ENCODE measurements at places on chromosomes 6 and 20.
A peak's percentile ranks its signal among the peaks of the same experiment; 100 is the strongest.

GRCh38 chr6:46011188-46012085, 4.2 kb downstream of the CLIC5 start:
- no peak for DNase-seq

DNA sequence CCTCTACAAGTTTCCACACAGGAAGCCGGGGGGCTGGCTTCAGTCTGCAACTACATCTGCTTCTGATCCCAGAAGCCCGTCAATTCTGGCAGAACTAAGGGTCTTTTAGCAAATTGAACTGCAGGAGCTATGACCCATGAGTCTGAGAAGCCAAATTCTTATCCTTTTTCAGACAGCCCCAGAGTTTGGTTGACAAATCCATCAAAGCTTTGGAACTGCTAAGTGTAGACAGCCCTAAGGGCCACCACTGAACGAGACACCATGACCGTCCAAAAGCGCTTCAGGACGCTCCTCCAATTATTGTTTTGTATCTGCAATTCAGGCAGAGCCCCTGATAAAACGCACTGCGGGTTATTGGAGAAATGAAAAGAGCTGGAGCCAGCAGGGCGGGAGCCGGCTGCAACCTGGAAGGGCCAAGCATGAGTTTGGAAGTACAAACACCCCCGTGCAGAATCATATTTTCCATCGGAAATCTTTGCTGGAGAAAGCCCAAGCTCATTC, 67.1 kb downstream of the GNAS-AS1 start:
- DNase-seq: no peak

DNA sequence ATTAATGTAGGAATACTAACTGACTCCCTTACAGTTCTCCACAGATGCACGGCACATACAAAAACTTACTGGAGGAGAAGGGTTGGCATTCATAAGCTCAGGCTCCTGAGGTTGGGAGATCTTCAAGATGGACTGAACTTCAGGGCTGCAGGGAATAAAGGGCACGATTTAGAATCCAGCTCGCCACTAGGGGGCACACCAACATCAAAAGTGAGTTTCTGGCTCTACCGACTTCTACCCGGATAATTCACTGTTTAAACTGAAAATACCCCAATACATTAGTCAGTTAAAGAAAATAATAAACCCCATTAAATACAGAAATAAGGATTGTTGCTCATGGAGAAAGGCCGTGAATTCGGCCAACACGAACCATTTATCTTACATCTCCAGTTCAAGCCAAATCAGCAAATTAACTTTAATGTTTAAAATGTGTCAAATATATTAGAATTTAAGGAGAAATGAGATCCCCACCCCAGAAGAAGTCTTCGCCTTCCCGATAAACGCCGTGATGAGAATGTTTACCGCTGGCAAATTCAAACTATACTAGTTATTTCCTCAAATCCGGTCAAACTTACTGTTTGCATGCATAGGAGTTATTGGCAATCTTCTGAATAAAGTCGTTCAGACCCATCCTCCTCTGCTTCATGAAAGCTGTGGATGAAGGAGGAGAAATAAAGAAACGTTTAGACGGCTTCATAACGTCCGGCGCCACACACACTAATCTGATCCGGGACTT, 121.7 kb upstream of the SLC2A12 start:
- peak; percentile 73 for DNase-seq

- no peak for DNase-seq
These were observed 223.7 kb upstream of the SYNCRIP start for GRCh38 chr6:85866370-85866730.

DNA sequence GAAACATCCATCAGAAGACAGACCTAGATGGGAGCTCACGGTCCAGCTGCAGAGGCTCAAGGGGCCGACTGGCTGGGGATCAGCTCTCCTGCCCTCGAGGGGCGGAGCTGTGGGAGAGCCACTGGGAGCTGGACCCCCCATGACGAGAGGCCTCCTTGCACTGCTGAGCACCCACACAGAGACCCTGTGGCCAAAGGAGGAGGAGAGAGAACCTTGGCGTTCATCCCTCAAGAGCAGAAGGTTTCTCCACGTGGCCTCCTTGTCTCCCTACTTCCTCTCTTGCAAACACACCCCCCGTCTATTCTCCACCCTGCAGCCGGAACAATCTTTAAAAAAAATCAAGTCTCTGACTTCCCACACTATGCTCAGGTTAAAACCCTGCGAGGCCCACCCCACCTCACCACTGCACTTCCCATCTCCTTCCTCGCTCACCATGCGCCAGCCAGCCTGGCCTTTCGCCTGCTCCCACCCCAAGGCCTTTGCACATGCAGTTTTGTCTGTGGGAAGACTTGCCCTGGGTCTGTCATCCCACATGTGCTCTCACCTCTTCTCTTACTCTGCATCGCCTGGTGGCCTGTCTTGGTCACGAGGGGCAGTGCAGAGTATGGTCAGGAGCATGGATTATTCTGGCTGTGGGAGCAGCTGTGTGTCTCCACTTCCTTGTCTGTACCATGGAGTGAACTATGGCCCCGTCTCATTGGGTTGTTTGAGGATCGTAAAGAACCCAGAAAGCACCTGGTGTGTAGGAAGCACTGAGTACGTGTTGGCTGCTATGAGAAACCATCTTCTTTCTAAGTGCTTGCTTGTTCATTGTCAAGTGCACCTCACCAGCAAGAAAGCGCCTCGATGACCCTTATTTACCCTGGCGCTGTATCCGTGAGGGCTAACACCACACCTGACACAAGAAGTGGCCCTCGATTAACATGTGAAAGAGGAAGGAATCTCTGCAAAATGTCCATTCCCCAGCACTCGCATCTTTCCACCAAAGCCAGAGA, 32.9 kb downstream of the PMEPA1 start:
- DNase-seq: no peak

DNA sequence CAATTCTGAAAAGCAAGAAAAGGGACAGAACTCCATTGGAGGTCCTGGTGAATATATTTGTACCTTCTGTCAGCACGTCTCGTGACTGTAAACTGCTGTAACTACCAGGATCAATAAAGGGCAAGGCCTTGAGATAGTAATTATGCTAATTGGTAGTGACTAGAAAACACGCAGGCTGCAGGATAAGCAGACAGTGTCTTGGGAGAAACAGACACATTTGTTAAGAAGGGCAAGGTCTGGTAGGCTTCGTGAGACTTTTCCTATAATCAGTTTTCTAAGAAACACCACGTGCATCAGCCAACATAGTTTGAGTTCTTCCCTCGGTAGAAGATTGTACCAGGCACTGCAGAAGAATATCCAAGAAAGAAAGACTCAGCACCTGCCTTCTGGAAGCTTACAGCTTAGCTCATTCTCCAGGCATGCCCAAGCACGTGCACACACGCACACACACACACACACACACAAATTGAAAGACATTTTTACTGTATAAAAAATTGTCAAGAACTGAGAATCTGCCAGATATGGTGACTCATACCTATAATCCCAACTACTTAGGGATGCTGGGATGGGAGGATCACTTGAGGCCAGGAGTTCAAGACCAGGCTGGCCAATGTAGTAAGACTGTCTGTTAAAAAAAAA, 167.0 kb upstream of the SASH1 start:
- DNase-seq: no peak

- DNase-seq: peak; percentile 12
These were observed 68.8 kb downstream of the CDC5L start for GRCh38 chr6:44456070-44456965.

DNA sequence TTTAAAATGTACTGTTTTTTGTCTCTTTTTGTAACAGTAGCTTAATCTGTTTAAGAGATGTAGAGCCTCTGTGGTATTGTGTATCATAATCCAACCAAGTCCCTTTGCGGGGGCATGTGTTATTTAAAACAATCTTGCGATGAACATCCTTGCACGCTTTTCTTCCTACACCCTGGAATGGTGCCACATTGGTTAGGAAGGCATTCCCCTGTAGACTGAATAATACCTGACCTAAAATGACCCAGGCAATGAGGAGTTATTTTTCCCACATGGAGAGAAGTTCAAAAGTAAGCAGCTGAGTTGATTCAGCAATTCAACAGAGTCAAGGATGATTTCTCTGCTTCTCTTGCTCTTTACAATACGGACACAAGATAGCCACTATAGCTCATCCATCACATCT, 142.0 kb upstream of the PMEPA1 start:
- no peak for DNase-seq

DNA sequence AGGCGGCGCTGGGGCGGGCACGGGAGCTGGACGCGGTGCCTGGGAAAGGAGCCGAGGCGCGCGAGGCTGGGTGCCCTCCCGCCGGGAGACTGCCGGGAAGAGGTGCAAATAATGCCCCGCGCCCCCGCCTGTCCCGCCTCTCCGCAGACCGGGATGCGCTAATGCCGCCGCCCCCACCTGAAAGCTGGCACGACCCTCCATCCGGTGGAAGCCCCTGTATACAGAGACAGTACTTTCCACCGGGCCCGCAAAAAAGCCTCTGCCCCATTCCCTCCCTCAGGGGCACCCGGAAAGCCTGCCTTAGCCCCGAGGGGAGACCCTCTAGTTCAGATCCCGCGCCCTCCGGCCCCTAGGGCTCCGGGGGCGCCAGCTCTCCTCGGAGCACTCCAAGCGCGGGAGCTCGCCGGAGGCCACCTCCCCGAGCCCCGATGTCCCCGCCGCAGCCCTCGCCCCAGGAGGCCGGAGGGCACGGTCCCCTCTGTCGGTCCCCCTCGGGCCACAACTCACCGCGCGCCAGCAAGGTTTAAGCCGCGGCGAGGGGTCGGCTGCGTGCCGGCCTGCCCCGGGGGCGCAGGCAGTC, 1.2 kb downstream of the GRM4 start:
- DNase-seq: no peak

- no peak for DNase-seq
These were observed 19.1 kb upstream of the AAR2 start for GRCh38 chr20:36217226-36217625.

GRCh38 chr6:142433419-142433818, 131.6 kb downstream of the ADGRG6 start:
- no peak for DNase-seq

DNA sequence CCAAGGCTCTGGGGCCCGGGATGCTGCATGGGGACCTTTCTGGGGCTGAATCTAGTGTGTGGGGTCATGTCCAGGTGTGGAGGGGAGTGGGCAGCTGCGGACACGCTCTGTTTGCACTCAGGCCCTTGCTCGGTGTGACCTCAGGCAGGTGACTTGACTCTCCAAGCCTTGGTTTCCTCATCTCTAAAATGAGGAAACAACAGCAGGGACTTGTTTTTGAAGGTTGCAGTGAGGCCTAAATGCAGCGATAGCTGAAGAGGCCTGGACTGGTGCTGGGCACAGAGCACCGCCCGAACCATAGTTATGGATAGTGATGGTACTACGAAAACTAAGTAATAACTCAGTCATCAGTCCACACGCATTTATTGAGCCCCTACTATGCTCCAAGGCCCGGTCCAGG, 91.8 kb downstream of the NOL4L start:
- DNase-seq: no peak

GRCh38 chr20:4989570-4989969, 11.7 kb downstream of the SLC23A2 start:
- DNase-seq: no peak

GRCh38 chr6:133682506-133683307, 206.2 kb upstream of the TCF21 start:
- DNase-seq: no peak

- peak; percentile 10 for DNase-seq
These were observed 5.2 kb downstream of the TNNC2 start for GRCh38 chr20:45821947-45822346.

DNA sequence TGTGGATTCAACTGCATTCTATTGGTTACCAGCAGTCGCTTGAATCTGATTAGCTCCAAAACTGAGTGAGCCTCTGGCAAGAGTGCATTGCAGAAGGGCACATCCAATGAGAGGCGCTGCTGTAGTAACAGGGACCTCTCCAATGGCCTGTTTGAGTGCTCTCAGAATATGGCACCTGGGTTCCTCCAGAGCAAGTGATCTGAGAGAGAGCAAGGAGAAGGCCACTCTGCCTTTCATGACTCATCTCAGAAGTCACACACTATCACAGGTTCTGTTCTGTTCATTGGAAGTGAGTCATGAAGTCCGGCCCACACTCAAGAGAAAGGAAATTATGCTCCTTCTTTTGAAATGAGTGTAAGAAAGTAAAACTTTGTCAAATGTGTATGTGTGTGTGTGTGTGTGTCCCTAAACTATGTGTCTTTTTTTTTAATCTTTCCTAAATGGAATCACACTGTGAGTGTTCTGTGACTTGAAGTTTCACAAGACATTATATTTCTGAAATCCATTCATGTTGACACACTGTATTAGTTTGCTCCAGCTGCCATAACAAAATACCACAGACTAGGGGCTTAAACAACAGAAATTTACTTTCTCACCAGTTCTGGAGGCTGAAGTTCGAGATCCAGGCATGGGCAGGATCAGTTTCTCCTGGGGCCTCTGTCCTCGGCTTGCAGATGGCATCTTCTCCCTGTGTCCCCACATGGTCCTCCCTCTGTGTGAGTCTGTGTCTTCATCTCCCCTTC, 138.3 kb upstream of the CDYL start:
- no peak for DNase-seq

GRCh38 chr6:159404296-159404695, 235.1 kb downstream of the FNDC1 start:
- DNase-seq: no peak

GRCh38 chr20:25418776-25419175, 11.3 kb downstream of the GINS1 start:
- DNase-seq: no peak

DNA sequence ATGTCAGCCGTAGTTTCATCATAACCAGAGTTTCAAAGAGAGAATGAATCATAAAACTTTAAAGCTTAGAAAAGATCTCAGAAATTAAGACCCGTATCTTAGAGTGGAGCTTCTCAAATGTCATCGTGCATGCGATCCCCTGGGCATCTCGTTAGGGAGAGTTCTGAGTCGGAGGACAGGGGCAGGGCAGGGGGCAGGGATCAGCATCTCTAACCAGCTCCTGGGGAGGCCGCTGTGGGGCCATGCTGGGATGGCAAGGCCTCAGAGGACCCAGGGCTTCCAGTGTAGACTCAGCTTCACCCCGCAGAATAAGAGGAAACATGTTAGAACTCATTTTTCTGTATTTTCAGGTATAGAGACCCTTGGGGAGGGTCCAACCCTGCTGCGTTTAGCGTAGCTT, 72.0 kb upstream of the AFDN start:
- DNase-seq: no peak

- no peak for DNase-seq
These were observed 1.1 kb downstream of the FBXO30 start for GRCh38 chr6:145813285-145814034.

- DNase-seq: peak; percentile 28
These were observed 29.7 kb downstream of the RREB1 start for GRCh38 chr6:7137335-7138045.

GRCh38 chr6:142279350-142280180, 22.2 kb upstream of the ADGRG6 start:
- DNase-seq: no peak

DNA sequence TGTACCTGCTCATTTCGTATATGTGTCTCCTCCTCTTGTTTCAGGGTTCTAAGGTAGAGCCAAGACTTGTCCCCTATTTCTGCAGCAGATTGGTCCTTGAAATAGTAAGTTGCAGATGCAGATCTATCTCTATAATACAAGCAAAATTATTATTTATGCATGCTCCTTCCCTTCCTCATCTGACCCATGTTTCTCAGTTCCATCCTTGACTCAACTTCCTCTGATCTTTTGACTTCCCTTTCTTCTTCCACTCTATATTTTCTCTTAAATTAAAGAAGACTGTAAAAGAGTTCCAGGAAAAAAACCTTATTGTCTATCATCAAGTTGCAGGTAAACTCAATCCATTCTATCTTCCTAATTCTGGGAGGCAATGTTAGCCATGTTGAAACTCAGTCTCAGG, 23.7 kb downstream of the PLA2G7 start:
- no peak for DNase-seq

All from NCI-H1436 (cell line).